ENCODE measurements at places on chromosomes 1 and 21.

DNA sequence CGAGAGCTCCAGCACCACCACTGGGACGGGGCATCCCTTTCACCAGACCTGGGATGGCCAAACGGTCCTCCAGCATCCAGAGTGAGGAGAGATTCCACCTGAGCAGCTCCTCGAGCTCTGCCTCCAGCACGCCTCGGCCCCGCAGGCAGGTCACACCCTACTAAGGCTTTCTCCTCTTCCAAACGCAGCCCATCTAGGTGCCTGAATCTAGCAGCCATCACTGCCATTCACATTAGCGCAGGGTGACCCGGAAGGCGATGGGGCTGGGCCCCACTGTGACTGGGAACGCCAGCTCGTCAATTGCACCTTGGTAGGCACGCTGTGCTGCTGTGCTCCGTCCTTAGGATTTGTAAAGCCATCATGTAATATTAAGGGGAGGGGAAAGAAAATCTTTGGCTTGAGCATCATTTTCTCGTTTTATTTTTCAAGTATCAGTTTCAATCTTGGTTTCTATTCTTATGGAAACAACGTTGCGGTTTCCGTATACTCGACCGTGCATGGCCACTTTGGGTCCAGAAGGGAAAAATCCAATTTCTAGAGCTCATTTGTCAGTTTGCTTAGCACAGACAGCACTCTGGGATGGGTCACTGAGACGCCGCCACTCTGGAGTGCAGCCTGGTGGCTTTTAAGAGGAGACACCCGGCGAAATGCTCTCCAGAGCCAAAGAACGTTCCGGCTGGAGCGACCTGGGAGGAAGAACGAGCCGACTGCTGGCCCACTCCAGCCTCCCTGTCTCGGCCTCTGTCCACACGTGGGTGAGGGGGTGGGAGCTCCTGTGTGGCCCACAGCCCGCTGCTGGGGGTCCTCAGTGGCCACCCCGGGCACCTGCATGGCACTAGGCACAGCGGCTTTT, 173.6 kb downstream of the PRDM16 start:
- DNase-seq = no peak

- DNase-seq = peak; percentile 34
These were observed 420 bp downstream of the CFAP57 start for GRCh38 chr1:43172527-43172972.

GRCh38 chr1:113255720-113256347, 134.5 kb upstream of the MAGI3 start:
- DNase-seq = no peak

DNA sequence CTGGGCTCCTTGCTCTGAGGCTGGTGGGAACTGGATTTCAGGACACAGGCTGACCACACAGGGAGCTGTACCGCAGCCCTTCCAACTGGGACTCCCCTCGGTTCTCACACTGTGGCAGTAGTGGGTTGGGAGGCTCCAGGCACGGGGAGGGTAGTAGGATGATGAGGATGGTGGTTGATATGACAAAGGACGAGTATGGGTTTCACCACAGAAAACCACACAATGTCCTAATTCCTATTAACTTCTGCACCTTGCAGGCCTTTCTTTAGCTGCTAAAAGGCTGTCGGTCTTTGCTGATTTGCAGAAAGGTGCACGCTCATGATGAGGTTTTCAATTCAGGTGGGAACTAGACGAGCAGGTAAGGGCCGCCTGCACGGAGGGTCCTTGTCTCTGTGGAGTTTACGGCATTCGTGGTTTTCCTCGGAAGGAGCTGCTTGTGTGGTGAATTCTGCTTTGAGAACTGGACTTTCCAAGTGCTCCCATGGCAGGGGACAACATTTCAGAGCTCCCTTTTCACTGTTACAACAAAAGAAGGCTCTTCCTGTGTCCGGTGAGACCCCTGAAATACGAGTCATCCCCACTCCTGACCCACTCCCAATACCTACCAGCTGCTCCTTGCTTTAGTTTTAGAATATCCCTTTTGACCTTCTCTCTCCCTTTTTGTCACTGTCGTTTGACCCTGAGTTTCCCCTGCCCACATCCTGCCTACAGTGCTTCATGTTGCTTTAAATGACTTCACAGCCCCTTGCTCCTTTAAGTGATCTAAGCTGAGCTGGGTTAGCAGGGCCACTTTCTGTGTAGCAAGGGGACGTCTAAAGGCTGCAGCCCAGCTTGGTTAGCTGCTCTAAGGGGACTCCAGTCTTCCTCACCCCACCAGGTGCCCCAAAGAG, 125.1 kb downstream of the MRPS6 start:
- no peak for DNase-seq

GRCh38 chr1:235679005-235679404, 29.4 kb upstream of the GNG4 start:
- DNase-seq = no peak

GRCh38 chr1:207918011-207918410, 7.1 kb upstream of the CD34 start:
- no peak for DNase-seq

DNA sequence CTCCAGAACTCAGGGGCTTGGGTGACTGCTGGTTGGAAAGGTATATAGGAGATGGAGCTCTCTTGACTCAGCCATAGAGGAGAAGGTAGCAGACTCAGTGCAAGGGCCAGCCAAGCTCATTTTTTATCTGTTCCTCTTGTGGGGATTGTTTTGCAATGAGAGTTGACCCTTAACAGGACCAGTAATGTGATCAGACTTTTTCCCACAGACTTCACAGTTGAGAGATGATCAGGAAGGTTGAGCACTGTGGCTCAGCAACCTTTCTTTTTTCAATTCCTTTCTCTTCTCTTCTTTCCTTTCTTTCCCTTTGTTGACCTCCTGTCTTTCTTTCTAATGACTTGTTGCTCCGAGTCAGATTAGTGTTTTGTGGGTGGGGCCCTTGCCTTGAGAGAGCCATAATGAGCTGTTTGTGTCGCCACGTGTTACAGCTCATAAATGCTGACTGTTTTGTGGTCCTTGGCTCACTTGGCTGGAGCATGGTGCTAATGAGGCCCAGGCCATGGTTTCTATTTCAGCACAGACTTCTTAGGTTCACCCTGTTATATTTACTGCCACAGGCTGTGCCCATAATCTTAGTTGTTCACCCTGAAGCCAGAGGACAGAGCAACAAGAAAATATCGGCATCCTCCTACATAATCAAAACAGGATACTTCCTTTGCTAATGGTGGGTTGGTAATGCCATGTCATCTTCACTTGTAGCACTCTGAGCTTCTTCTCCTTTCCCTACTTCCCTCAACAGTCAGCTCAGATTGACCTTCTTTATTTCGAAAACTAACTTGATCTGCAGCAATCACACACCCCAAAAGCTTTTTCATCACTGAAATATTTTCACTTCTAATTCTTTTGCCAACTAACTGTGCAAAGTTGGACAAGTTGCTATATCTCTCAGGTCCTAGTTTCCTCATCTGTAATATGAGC, 13.9 kb downstream of the ADAM30 start:
- no peak for DNase-seq

GRCh38 chr1:170663404-170664092, 383 bp upstream of the PRRX1 start:
- DNase-seq = no peak

DNA sequence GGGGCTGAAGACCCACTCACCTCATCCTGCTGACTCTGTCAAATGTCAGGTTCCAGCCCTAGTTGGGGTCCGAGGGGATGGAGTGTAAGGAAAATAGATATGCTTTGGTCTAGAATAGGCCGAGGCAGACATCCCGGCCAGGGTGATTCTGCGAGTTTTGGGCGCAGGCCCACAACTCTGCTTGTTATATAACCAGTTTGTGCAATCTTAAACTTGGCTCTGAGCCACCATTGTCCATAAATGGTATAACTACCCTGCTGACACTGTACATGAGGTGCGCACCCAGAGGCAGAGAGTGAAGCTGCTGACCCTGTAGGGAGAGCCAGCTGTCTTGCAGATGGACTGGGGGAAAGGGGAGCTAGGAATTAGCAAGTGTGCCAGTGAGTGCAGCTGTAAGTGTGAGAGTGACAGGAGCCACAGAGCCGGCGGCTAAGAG, 1388.8 kb downstream of the AMY1C start:
- DNase-seq = peak; percentile 45

Data from NCI-H1436 treated with DMSO at 0.1 percent for 48 hours (cell line).